ENCODE measurements at places on chromosomes 16 and 17. TPM values are rescaled to one million over a fixed set of nuclear protein-coding genes. Genes with fewer than 3 reads are reported as not detected.

Gene USP6
- total RNA-seq: 0.02 TPM

Gene RDM1
- 3.4 TPM for total RNA-seq

Gene SLC6A2
- total RNA-seq: 0.08 TPM

Gene MT1E
- total RNA-seq: not detected

Gene TAT
- 0.02 TPM for total RNA-seq

Gene MEFV
- not detected for total RNA-seq

Gene AOC3
- total RNA-seq: 1.1 TPM

Gene SETD1A
- 21.6 TPM for total RNA-seq

Gene GRIN2C
- 0.23 TPM for total RNA-seq

Gene MEIOB
- 1.9 TPM for total RNA-seq

Gene ZP2
- total RNA-seq: not detected

Gene NDRG4
- total RNA-seq: 26.9 TPM

Gene HOXB3
- 6.6 TPM for total RNA-seq

Gene BANP
- 19.2 TPM for total RNA-seq

Gene TBX2
- total RNA-seq: 6.6 TPM

Gene CRHR1
- 0.16 TPM for total RNA-seq

Gene C1QL1
- total RNA-seq: 14.7 TPM

Gene BFAR
- total RNA-seq: 87.6 TPM

Gene HSD17B2
- total RNA-seq: not detected

Gene TBC1D28
- total RNA-seq: not detected

Gene CCL13
- not detected for total RNA-seq

Gene CALB2
- total RNA-seq: 5.9 TPM

Gene DNAAF8
- total RNA-seq: 1.0 TPM

Gene ABCA5
- 2.9 TPM for total RNA-seq

Gene LRRC59
- 231 TPM for total RNA-seq

Gene ABCA10
- 0.08 TPM for total RNA-seq

Gene ABCC12
- total RNA-seq: 0.09 TPM

Gene KRTAP4-8
- total RNA-seq: 0.10 TPM

Gene C1QTNF8
- not detected for total RNA-seq

Gene ZACN
- 0.16 TPM for total RNA-seq

Gene CMTM2
- total RNA-seq: not detected

Gene RUNDC3A
- 0.57 TPM for total RNA-seq

Gene TSNAXIP1
- total RNA-seq: 0.83 TPM

Gene KRTAP4-5
- total RNA-seq: not detected

Gene OR1E2
- not detected for total RNA-seq

Gene SHISA6
- total RNA-seq: not detected

Gene IGSF6
- not detected for total RNA-seq

Gene GP1BA
- not detected for total RNA-seq

Gene CD300H
- 0.53 TPM for total RNA-seq

Gene ACLY
- 302 TPM for total RNA-seq

Gene KRT31
- not detected for total RNA-seq

Gene MT1A
- 18.2 TPM for total RNA-seq

Gene CEMP1
- total RNA-seq: 0.08 TPM

Gene DNAH9
- total RNA-seq: 0.02 TPM

Gene ZFP3
- total RNA-seq: 1.1 TPM

Gene P2RX5
- total RNA-seq: 21.8 TPM

Gene TBC1D3G
- total RNA-seq: not detected

Gene LITAFD
- not detected for total RNA-seq

Gene CCL7
- total RNA-seq: 0.12 TPM

Gene OR3A3
- total RNA-seq: not detected

Gene IRX5
- 1.9 TPM for total RNA-seq

Gene NEK8
- total RNA-seq: 4.8 TPM

Gene ABCC3
- 153 TPM for total RNA-seq

Gene SPIRE2
- total RNA-seq: 7.9 TPM

Gene CD300LG
- total RNA-seq: not detected

Gene KRT9
- total RNA-seq: not detected

Gene OTOP3
- total RNA-seq: 0.05 TPM

Gene CCL1
- not detected for total RNA-seq

Gene NPIPA3
- 1.5 TPM for total RNA-seq

Gene CNTNAP4
- total RNA-seq: not detected
